ENCODE measurements at places on chromosomes 5 and 9.
A peak's percentile ranks its signal among the peaks of the same experiment; 100 is the strongest.

DNA sequence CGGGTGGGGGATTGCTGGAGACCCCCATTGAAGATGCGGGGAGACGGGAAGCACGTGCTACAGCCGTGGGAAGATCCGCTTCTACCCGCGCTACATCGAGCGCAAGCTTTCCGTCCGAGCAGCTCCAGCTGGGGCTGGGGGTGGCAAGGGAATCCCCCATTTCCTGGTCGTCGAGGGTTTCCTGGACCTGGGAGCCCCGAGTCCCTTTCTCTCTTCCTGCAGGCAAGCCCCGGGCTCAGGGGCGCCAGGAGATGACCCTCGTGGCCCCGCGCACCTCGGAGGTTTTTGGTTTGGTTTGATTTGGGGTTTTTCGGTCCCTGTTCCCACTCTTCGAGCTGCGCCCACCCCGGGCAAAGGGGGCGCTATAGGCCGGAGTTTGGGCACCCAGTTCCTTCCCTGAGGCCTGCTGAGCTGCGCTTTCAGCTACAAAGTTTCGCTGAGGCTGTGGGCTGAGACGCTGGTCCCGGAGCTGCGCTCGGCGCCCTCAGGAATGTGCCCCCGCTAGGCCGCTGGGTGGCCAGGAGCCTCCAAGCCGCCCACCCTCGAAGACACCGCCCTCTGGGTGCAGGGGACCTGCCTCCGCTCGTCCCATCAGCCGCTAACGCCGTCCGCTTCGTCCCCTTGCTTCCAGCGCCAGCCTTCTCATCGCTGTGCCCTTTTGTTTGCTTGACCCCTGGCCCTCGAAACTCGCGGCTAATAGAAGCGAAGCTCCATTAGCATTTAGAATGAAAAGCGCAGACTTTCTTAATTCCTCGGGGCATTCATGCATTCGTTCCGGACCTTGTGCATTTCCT is 2.9 kb downstream of the NR4A3 start:
- DNase-seq = peak; percentile 61

DNA sequence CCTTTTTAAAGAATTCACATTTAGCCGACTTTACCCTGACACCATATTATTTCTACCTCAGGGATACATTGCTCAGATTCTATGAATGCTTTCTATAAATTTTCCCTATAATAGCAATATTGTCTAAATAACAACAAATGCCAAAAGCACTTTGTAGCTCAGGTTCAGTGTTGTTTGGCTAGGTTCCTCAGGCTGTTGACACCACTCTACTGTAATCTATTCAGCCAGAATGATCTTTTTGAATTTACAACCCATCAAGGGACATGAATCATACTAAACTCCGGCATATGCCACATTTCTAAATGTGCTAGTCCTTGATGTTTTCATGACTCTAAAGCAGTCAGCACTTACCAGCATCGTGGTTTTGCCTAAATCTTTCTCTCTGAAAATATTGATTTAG is 641.5 kb upstream of the CDH10 start:
- no peak for DNase-seq

GRCh38 chr5:101018299-101018698 is 115.2 kb upstream of the ST8SIA4 start:
- no peak for DNase-seq

DNA sequence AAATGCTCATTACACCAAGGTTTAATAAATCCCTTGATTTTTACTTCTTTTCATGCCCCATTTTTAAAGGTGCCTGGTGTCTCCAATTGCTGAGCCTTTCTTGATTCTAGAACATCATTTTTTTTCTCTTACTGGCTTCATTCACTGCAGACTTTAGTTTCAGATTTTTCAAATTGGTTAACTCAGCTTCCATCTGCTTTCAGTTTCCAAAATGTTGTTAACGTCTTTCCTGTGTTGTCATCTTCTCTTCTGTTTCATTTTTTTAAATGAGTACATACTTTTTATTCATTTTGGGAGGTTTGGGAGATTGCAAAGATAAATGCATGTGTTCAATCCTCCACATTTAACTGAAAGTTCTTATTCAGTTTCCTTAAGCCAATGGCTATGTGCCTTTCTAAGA is 126.4 kb upstream of the CCNG1 start:
- DNase-seq = no peak

DNA sequence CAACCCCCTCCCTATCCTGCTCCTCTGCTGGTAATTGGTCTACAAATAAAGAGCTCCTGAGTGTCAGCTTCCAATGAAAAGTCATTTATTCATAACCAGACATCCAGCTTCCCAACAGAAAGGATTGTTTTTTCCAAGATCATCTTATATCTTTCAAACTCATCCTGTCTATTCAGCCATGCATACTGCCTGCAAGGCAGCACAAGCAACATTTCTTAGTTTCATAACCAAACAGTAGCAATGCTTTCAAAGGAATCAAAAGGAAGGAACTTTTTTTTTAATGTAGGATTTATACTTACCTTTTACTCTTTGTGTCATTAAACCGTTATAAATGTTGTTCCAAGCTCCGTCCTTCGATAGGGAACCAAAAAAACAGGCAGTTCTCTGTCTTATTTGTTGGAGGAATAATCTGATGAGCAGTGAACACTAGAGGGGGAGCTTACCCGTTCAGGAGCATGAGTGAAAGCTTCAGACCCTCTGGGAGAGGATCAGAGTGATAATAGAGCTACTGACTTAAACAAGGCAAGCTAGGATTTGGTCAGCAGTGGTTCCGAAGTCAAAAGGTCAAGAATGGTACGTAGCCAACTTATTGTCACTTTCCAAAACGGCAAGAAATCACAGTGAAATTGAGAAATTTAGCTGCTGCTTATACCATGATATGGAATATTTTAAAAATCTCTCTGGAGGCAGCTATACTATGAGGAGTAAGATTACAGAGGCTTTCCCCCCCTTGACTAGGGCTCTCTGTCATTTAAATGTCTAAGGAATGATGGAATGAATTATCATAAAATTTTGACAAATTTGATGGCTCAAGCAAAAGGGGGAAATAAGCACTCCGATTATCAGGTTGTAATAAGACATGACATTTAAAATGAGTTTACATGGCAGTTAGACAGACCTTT is 892.9 kb downstream of the NR2F1-AS1 start:
- peak; percentile 42 for DNase-seq

GRCh38 chr5:180099733-180100611 is 28.4 kb upstream of the RNF130 start:
- no peak for DNase-seq

- DNase-seq = no peak
Measured at GRCh38 chr9:113255438-113255837, 19.9 kb downstream of the CDC26 start.

DNA sequence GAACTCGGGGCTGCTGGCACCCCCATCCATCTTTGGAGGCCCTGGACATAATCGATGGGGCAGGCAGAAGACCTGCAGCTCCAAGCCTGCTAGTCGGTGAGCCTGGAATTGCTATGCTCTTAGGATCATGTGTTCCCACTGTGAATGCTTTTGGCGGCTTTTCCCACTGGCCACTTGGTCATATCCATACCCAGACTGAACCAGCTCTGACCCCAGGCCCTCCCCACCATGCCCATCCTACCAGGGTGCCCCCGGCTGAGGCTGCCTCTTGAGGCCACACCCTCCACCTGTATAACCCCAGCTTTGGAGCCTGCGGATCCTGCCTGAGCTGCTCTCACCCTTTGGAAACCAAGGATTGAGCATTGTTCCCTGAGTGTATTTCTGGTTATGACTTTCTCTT is 113.5 kb downstream of the TENT4A start:
- DNase-seq = no peak

DNA sequence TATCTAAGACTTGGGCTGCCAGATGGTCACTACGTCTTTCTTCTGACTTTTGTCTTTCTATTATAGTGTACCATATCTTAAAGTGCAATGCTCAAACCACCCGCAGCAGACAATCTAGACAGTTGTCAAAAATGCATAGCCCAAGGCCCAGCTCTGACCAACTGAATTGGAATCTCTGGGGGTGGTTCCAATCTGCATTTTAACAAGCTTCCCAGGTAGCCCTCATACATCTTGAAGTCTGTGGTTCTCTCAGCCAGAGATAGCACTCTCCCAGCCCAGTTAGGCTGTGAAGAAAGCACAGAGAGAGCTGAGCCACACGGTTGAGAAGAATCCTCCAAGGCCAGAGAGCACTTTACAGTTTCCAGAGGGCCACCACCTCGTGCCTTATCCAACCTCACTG is 128.2 kb upstream of the HAND1 start:
- no peak for DNase-seq

DNA sequence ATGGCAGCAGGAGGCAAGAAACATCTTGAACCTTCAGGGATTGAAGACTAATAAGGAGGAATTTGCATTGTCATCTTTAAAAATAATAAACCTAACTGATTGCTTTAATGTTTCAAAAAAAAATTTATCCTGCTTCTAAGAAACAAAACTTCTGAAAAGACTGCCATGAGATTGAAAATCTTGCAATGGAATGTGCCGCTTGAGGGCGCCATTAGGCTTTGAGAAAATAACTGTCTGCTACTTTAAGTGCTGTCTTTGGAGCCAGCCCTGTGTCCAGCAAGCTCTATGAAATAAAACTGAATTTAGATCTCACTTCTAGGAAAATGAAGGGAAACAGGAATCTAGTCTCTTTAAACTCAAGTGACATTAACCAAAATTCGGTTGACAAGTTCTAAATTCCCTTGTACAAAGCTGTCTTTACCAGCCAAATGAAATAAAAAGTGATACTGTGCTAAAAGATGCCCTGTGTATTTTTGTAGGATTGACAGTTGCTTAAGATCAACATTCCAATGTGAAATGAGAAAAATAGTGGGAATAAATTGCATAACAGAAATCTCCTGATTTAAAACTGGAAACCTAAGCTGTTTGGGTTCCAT is 79.4 kb downstream of the ESM1 start:
- DNase-seq = peak; percentile 62

DNA sequence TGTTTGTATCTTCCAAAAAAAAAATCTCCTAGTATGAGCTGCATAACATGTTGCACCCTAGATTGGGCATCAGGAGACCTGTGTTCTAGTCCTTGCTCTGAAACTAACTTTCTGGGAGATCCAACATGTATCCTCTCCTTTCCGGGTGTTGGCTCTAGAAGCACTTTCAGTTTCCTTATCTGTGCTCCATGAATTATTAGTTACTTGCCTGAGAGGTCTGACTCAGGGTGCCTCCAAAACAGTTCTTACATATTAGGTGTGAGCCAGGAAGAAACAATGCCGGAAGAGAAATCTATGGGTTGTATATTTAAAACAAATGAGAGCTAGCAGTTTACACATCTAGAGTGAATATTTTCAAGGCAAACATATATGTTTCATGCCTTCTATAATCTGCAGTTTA is 36.7 kb upstream of the SLC36A2 start:
- no peak for DNase-seq

DNA sequence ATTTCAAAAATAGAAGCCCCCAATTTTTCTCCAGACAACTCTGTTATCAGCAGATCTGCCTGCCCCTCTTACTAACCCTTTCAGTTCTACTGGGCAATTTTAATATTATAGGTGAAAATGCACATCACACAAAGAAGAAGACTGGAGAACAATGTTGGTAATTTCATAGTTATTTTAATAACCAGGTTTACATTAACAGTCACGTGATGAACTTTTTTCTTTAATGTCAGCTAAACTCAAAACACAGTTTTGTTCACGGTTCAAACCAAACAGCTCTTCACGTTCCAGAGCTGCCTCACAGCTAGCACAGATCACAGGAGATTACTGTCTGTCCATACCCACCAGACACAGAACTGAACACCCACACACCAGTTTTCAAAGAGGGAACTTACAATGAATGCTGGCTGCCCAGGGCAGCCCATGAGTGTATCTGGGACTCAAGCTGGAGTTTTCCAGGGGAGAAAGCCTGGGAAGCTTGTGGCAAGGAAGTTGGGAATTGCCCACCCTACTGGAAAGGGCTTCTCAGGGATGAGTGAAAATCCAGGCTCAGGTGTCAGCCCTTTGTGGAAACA is 119.1 kb downstream of the DPYSL3 start:
- DNase-seq = no peak

DNA sequence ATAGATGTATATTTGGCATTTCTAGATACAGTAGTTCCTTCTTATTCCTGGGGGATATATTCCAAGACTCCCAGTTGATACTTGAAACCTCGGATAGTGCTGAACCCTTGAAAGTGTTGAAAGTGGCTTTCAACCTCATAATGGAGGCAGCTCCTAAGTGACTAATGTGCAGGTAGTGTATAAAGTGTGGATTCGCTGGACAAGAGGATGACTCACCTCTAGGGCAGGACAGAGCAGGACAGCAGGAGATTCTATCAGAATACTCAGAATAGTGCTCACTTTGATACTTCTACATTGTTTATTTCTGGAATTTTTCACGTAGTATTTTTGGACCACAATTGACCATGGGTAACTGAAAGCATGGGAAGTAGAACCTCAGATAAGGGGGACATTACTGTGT is 1138.9 kb upstream of the WWC1 start:
- no peak for DNase-seq

DNA sequence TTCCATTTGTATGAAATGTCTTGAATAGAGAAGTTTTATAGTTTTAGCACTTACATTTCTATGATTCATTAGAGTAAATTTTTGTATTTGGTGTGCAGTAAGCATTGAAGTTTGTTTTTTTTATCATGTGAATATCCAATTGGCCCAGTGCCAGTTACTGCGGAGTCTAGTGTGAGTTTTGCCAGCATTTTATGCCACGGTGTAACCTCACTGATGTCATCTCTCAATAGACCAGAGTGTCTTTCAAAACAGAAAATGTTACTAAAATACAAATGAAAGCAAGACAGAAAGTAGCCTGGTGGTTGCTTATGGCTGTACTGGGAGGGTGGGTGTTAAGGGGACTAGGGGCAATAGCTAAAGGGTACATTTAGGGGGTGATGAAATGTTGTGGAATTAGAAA is 62.8 kb downstream of the IPPK start:
- no peak for DNase-seq

DNA sequence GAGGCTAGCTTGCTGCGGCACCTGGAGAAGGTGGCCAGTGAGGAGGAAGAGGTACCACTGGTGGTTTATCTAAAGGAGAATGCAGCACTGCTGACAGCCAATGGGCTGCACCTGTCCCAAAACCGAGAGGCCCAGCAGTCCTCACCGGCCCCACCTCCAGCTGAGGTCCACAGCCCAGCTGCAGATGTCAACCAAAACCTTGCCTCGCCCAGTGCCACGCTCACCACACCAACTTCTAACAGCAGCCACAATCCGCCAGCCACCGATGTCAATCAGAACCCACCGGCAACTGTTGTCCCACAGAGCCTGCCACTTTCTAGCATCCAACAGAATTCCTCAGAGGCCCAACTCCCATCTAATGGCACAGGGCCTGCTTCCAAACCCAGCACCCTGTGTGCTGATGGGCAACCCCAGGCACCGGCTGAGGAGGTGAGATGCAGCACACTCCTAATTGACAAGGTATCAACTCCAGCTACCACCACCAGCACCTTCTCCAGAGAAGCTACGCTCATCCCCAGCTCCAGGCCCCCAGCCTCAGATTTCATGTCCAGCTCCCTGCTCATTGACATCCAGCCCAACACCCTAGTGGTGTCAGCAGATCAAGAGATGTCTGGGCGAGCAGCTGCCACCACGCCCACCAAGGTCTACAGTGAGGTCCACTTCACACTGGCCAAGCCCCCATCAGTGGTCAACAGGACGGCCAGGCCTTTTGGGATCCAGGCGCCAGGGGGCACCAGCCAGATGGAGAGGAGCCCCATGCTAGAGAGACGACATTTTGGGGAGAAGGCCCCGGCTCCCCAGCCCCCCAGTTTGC is 8.0 kb downstream of the SYNPO start:
- DNase-seq = no peak

GRCh38 chr9:112103405-112103804 is 71.7 kb downstream of the SUSD1 start:
- no peak for DNase-seq

GRCh38 chr5:106086352-106086751 is 1584.4 kb downstream of the EFNA5 start:
- no peak for DNase-seq

GRCh38 chr5:62190173-62190572 is 115.8 kb upstream of the KIF2A start:
- DNase-seq = no peak

- no peak for DNase-seq
Measured at GRCh38 chr9:33138768-33139167, 28.4 kb downstream of the B4GALT1 start.

Data from iPS-NIHi11 (cell line).